HTR-8/SVneo (cell line): ENCODE measurements at places on chromosomes 2 and 18.

GRCh38 chr18:58863539-58864145 lies 1.0 kb upstream of the ZNF532 start:
- peak; percentile 19 for DNase-seq

GRCh38 chr2:117973498-117974082 lies 40.3 kb downstream of the CCDC93 start:
- DNase-seq: no peak

DNA sequence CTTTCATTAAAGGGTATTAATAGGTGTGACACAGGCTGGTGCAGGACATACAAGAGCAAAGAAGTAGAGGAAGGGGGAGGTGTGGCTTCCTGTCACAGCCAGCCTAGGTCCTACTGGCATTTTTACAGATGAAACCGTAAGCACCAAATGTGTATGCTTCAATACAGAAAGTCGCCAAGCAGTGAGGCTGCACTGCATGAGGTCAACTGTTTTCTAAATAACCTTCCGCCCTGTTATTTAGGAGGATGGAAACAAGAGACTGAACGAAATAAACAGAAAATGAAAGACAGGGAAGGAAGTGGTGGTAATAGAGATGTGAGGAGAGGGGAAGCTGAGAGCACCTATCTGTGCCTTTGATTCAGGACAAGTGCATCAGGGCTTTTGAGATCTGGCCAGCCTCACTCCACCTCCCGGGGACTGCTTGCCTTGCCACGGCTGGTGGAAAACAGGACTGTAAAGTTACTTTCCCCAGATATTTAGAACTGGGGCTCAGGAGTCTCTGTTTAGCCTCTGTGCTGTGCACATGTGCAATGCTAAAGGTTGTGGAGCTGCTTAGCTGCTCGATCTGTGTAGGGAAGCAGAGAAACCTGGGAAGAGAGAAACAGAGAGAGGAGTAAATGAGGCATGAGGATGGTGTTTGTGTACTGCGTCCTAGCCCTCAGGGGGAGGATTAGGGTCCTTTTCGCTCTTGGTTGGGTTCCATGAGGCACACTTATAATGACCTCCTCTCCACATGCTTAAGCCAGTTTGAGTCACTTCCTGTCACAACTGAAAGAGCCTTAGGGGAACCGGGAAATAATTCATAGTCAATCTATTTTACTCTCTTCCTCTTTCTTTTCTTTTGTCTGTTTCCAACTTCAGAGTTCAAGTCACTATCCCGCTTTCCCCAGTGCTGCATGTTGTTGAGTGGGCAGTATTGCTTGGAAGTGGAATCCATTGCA lies 62.3 kb upstream of the BOD1L2 start:
- no peak for DNase-seq

GRCh38 chr18:60471652-60472051 lies 99.1 kb upstream of the MC4R start:
- DNase-seq: no peak

DNA sequence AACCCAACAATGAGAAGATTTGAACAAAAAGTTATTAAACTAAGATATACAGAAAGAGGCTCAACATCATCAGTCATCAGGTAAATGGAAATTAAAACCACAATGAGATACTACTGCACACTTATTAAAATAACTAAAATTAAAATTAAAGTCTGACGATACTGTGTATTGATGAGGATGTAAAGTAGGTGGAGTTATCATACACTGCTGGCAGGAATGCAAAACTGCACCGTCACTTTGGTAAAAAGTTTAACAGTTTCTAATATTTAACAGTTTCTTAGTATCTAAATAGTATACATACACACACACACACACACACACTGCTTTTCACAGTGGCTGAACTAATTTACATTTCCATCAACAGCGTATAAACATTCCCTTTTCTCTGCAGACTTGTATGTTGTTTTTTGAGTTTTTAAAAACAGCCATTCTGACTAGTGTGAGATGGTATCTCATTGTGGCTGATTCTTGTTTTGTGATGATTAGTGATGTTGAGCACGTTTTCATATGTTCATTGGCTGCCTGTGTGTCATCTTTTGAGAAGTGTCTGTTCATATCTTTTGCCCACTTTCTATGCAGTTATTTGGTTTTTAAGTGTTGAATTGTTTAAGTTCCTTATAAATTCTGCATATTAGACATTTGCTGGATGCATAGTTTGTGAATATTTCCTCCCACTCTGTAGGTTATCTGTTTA lies 726.9 kb upstream of the CHAC2 start:
- DNase-seq: no peak

DNA sequence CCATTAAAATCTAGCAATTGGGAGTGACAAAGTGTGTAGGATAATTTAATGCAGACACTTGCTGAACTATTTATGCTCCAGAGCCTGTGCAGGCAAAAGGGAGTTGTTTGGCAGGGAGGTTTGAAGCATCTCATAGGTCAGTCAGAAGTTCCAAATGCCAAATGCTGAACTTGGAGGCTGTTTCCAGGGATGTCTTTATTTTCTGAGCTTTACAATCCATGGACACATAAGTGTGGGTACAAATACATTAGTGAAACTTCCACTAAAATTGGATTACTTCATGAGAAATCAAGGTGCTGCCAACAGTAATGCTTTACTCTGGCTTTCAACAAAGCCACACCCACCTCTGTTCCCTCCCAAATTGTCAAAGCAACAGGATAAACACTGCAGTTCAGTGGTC lies 422.1 kb upstream of the SETBP1 start:
- DNase-seq: no peak

- DNase-seq: no peak
Measured at GRCh38 chr18:45467945-45468344, 147.3 kb upstream of the SLC14A2 start.

- no peak for DNase-seq
Measured at GRCh38 chr2:117921520-117921919, 92.3 kb downstream of the CCDC93 start.

- no peak for DNase-seq
Measured at GRCh38 chr2:72051204-72051603, 96.5 kb downstream of the CYP26B1 start.

DNA sequence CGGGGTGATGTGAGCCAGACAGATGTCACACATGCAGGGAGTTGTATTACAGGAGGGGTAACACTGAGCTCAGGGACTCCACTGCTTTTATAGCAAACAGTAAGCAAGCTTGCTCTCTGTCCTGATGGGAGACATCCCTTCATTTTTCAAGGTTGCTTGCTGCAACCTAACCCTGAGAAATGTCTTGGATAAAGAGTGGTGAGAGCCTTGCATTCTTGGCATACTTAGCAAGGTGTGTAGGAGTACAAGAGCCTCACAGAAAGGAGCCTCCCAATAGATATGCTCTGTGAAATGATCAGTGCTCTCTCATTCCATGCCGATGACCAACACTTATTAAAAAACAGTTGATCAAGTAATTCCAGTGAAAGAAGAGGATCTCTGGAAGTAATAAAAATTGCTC lies 8.1 kb downstream of the PFN4 start:
- peak; percentile 33 for DNase-seq

DNA sequence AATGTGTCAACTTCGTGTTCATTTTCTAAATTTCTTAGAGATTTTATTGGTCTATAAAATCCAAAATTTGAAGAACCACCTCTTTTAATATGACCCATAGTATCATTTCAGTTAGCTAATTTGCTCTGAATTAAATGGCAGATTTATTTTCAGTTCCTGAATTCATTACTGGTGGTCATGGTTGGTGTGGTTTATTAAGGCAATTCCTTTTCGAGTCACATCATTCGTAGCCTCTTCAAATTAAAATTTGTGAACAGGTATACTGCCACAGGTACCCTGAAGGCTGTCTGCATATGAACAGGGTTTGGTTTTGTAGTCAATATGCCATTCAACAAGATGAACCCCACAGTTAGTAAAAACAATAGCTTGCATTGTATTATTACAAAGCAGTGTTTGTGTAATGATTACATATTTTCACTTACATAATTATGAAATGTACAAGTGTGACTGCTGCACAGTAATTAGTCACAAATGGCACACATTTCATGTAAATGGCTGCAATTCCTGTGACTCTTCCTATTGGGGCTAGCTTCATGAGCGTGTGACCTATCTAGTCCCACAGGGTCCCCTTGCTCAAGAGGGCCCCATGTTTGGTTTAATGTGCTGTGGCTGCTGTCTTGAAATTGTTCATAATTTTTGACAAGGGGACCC lies 48.9 kb downstream of the CDC42EP3 start:
- no peak for DNase-seq

- no peak for DNase-seq
Measured at GRCh38 chr2:6946722-6947121, 29.5 kb downstream of the RNF144A start.

GRCh38 chr2:187803816-187804215 lies 249.6 kb upstream of the TFPI start:
- DNase-seq: no peak

- no peak for DNase-seq
Measured at GRCh38 chr18:65425366-65425765, 325.4 kb upstream of the CDH7 start.

- no peak for DNase-seq
Measured at GRCh38 chr2:239911641-239912071, 113.5 kb downstream of the NDUFA10 start.

GRCh38 chr2:86783615-86784339 lies 6.9 kb downstream of the CD8A start:
- no peak for DNase-seq

DNA sequence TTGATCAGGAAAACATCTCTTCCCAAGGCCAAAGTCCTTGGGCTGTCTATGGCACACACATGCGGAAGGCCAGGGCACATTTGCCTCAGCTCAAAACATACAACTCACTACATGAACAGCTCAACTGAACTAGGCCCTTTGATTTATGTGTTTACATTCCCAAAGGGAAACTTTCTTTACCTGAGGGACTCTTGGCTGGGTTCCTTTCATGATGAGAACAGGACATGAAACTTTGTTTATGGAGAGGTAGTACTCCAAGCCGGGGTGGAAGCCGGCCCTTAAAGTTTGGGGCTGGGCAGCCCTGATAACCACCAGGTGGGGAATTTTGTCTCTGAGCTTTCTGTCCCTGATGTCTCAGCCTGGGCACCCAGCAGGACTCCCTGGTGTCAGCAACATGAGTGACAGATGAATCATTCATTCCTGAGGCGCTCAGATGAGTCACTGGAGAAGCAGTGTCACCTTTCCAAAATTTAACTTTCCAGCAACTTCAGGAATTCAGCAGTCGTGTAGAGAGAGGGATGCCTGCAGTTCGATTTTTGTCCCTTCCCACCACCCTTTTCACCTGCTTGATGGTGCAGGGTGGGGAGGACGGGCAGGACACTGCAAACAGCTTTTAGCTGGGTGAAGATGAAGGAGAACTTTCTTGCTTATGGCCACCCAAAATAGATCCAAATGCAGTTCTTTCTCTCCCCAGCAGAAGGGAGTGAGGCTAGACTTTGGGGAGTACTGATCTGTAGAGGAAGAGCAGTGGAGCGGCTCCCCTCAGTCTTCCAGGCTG lies 331.6 kb downstream of the DYSF start:
- DNase-seq: peak; percentile 77

DNA sequence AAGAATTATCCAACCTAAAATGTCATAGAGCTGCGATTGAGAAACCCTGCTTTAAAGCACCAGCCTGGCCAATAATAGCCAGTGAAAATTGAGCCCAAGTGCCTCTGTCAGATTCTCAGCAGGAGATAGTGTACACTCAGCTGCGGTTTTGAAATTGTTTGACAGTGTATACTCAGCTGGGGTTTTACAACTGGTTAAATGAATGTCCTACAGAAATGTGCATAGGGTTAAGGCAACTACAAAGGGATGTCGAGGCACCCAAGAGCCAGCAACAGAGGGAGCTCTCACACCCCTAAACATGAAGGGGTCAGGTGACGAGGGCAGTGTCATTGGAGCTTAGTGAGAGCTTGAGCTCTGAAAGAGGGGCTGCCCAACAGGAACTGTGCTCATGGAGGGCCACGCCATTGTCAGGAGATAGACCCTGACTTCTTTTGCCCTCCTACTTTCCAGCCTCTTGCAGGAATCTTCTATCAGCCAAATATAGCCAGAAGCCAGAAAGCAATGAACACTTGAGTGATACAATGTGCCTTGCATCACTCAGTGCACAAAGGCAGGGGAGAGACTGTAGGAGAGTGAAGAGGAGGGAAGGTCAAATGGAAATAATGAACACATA lies 15.1 kb downstream of the ACTG2 start:
- DNase-seq: peak; percentile 26

- no peak for DNase-seq
Measured at GRCh38 chr2:112047537-112048235, 7.4 kb upstream of the TMEM87B start.

GRCh38 chr2:70873541-70873940 lies 37.9 kb upstream of the CD207 start:
- DNase-seq: no peak

- DNase-seq: peak; percentile 44
Measured at GRCh38 chr2:28449488-28450395, 46.1 kb upstream of the PLB1 start.
